ENCODE measurements at places on chromosomes 7 and 10.

- no peak for DNase-seq
Measured at GRCh38 chr10:75228278-75228677, 7.5 kb downstream of the COMTD1 start.

GRCh38 chr10:114103284-114103683 lies 59.6 kb downstream of the ADRB1 start:
- DNase-seq, result peak; percentile 78

DNA sequence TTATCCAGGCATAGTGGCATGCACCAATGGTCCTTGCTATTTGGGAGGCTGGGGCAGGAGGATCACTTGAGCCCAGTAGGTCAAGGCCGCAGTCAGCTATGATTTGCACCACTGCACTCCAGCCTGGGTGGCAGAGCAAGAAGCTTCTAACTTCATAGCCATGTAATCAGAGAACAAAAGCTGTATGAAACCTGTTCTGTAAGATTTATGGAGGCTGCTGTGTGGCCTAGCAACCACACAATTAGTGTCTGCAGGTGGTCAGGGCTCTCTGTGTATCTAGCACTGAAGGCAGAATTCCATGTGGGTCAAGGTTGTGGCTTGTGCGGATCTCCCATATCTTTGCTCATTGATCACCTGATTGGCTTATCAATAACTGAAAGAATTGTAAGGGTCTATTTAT lies 221.5 kb upstream of the FOXK1 start:
- DNase-seq, result no peak

DNA sequence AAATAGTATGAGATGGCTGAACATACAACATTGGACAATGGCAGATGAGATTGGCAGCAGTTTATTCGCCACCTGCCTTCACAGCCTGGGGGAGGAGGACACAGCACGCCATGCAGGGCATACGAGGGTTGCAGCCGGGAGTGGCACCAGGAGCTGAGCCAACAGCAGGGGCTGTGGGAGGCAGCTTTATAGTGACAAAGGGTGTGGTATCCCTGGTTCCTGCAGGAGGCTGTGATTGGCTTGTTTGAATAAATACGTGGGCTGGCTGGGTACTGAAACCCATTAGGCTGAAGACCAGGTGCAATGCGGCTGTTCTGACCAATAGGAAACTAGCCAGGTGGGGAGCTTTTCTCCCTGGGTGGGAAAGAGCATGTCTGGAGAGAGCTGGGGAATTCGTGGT lies 68.9 kb upstream of the LEP start:
- no peak for DNase-seq

DNA sequence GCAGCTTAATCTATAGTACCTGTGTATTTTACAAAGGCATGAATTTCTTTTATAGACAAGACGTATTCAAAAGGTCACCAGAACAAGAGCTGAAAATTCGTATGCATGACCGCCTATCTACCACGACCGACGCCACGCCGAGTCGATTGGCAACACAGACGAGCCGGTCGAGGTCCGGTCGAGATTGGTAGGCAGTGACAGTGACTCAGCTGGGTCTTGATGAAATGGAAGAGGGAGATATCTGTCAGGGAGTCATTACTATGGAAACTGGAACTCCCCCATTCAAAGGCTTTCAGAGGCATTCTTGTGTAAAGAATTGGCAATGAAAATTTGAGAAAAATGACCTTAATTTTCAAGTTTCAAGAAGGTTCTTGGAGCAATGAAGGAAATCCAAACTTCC lies 2.1 kb downstream of the ATP5MK start:
- no peak for DNase-seq

GRCh38 chr7:151000897-151001495 lies 10.2 kb downstream of the NOS3 start:
- DNase-seq, result no peak

GRCh38 chr7:24882989-24883621 lies 96.9 kb downstream of the OSBPL3 start:
- peak; percentile 77 for DNase-seq

GRCh38 chr10:3882855-3883254 lies 97.8 kb upstream of the KLF6 start:
- no peak for DNase-seq

DNA sequence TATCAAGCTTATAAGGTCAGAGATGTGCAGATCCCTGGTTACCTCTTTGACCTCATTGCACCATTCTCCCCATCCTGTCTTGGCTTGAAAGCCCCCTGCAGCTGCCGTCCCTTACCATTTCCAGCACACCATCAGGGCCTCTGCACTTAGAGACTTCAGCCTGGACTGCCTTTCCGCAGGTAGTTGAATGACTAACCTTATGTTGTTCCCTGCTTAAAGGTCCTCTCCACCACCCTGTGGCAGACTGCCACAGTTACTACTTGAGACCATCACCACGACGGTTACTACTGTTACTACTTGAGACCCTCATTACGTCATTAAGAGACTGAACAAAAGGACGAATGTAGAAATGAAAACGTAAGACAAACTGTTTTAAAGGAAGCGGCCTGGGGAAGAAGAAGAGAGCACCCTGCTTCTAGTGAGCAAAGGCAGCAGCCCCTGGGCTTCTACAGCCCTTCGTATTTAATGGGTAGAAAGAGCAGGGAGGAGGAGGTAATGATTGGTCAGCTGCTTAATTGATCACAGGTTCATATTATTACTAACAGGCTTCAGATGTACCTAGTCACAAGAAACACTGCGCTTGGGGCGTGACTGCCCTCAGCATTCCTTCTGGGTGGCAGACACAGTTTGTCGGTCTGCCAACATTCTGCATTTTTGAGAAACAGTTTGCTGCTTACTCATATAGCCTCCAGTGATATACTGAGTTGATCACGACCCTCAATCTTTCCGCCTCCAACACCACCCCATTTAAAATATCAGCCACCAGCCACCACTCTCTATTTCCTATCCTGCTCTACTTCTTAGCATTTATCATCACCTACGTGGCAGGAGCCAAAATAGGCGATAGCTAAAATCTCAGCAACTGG lies 74.1 kb upstream of the PARD3 start:
- no peak for DNase-seq

GRCh38 chr7:139358541-139359365 lies 941 bp upstream of the LUC7L2 start:
- DNase-seq, result peak; percentile 50

- peak; percentile 59 for DNase-seq
Measured at GRCh38 chr7:42690794-42691639, 220.9 kb downstream of the C7orf25 start.

GRCh38 chr10:108244443-108245228 lies 1080.1 kb upstream of the SORCS1 start:
- no peak for DNase-seq

- no peak for DNase-seq
Measured at GRCh38 chr7:123096434-123096833, 100.9 kb upstream of the TAS2R16 start.
